ENCODE measurements at places on chromosomes 11 and 22.

DNA sequence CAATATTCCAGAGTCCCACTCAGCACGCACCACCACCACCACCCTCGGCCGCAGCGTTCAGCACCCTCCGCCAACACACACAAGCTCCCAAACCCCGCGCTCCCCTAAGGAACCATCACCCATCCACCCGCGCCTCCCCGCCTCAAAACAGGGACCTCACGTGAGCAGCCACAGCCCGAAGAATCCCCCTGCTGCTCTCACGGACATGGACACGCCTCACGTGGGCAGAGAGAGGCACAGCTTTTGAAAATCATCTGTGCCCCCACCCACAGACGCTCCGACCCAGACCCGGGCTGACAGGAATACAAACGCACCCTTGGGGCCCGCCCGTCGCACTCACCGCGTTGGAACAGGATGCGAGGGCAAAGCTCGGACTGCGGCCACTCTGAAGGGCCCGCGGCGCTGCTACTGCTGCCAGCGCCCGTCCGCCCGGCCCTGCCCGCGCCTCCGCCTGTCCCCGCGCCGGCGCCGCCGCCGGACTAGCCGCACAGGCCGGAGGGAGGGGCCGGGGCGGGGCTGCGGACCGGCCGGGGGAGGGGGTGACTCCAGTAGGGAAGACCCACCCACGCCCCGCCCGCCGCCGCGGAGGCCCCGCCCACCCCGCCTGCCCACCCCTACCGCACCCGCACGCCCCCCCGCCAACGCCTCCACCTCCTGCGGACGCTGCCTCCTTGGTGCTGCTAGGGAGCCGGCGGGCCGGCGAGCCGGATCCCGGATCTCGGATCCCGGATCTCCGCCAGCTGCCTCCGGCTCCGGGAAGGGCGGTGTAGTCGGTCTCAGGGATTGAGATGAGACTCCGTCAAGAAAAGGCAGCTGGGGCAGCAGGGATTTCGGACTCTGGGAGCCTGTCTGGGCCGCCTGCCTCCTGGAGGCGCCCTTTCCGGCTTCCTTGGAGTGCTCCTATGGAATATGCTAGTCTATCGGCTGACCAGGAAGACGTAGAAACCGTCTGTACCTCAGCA, at the start of gene TRIM3:
TSS of gene TRIM3 (minus strand) at position 491 of the 962 bp plus-strand sequence. CDS start 8,246 bp downstream, outside the sequence.
- DNase-seq = peak; percentile 62

- DNase-seq = no peak
Measured at GRCh38 chr22:22454997-22455396, 53.5 kb downstream of the ZNF280B start.

DNA sequence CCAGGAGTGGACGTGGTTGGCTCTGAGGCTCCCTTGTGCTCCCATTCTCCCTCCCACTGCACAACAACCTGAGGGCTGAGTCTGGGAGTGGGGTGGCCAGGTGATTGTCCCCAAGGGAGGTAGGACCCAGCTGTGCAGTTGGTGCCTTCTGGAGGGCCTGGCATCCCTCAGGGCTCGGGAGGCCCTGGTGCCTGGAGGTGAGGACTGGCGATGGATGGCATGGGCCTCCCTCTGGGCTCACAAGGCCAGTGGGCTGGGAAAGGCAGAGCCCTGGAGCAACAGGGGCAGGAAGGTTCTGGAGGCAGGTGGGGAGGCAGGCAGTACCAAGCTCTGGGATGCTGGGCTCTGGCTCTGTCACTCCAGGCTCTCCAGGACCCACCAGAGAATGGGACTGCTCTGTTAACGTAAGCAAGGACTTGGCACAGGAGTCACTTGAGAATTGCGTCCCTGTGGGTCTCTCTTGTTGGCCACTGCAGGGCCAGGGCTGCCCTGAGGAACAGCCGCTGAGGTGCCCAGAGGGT, 114.2 kb downstream of the KCNQ1OT1 start:
- DNase-seq = no peak

- no peak for DNase-seq
Measured at GRCh38 chr22:36311386-36312085, 58.6 kb downstream of the APOL1 start.

DNA sequence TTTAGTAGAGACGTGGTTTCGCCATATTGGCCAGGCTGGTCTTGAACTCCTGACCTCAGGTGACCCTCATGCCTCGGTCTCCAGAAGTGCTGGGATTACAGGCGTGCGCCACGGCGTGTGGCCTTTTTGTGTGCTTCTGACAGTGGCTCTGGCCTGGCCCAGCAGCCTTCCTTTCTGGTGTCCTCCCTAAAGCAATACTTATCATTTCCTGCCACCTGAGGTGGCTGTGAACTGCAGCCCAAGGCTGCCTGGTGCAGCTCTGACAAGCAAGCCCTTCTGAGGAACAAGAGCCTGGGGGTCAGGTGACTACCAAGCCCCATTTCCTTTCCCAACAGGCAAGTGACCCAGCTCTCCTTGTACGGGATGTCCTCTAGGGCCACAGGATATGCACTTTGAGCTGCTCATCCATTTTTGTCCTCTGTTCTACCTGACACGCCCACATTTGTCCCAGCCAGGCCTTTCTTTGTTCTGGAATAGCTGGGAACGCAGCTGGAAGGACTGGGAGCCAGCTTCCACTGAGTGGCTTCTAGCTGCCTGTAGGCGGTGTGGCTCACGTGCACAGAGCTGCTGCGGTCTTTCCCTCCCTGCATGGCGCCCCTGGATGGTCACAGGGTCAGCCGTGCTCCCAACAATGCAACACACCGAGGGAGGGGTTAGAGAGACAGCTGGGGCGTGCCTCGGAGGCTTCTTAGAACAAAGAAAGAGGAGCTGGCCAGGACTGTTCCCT, 12.3 kb upstream of the BID start:
- no peak for DNase-seq

GRCh38 chr11:14455648-14456430, 43.8 kb downstream of the COPB1 start:
- DNase-seq = no peak

- DNase-seq = no peak
Measured at GRCh38 chr11:111370902-111371578, 8.0 kb downstream of the POU2AF1 start.

GRCh38 chr22:50544746-50545253, 899 bp upstream of the KLHDC7B start:
- DNase-seq = no peak

- DNase-seq = no peak
Measured at GRCh38 chr11:110011595-110011994, 81.6 kb upstream of the ZC3H12C start.

- no peak for DNase-seq
Measured at GRCh38 chr22:39306456-39307361, 12.7 kb downstream of the RPL3 start.

DNA sequence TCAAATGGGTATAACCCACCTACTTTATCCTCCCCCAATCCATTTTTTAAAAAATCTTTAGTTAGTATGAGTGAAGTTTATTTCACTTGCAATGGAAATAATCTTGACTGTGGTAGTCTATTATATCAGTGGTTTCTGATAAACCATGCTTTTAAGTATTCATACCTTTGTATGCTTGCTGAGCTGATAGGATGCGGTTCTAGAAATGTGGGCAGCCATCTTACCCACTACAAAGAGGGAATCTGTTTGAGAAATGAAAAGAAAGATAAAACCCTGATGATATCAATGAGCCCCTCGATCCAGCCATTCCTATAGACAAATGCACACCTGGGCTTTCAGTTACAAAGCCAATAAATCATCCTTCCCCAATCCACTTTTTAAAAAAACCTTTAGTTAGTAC, 13.8 kb upstream of the PVALB start:
- DNase-seq = no peak

DNA sequence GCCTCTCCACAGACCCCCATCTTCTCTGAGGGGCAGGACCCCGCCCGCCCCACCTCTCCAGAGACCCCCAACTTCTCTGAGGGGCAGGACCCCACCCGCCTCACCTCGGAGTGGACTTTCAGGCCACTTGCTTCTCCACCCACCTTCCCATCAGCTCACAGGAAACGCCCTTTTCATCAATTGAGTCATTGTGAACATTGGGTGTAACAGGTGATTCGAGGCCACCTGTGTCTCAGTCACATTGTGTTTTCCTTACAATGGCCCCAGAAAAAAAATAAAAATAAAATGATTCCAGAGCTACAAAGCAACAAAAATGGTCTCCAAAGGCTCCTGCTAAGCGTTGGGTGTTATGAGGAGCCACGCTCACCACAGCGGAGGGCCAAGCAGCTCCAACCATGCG, 36.0 kb downstream of the BRD1 start:
- DNase-seq = no peak

- DNase-seq = no peak
Measured at GRCh38 chr11:73787051-73787642, 527 bp upstream of the MRPL48 start.

GRCh38 chr11:2945031-2945756, 16.0 kb upstream of the PHLDA2 start:
- DNase-seq = no peak

DNA sequence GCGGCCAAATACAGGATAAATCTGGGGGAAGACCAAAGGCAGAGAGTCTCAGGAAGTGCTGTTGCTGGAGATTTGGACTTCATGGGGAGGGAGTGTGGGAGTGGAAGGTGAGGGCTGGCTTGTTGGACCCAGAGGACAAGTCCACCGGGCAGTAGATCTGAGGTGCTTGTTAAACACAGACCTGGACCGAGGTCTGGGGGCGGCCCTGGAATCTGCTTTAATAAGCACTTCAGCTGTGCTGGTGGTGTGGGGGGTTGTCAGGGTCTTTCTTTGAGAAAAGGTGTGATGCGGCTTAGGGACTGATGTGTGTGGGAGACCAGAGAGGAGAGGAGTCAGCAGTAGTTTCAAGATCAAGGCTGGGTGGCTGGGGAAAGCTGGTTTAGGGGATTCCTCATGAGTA, 4.4 kb downstream of the TRMU start:
- DNase-seq = no peak

DNA sequence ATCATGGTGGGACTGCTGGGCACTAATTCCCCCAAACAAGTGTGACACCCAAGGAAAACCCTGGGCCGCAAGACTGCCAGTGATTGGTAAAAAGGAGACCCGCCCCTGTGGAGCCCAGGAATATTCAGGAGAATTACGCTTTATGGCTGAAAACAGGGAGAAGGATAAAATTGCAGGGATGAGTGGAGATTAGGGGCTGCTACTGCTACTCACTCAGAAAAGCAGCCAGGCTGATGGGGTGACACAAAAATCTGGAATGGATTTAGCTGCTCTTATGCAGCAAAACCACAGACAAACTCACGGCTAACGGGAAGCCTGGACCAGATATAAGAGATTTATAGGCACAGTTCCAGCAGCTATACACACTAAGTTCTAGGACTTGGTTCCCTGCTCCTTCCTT, 4.4 kb upstream of the FBXO3 start:
- no peak for DNase-seq

- no peak for DNase-seq
Measured at GRCh38 chr11:64234647-64235379, 429 bp downstream of the VEGFB start.

GRCh38 chr11:68935516-68936357, 32.0 kb downstream of the IGHMBP2 start:
- no peak for DNase-seq

- no peak for DNase-seq
Measured at GRCh38 chr11:69874984-69875624, 55.9 kb upstream of the FGF3 start.

- no peak for DNase-seq
Measured at GRCh38 chr11:8237453-8237852, 26.2 kb downstream of the LMO1 start.

- no peak for DNase-seq
Measured at GRCh38 chr11:95599959-95600586, 189.5 kb downstream of the FAM76B start.

DNA sequence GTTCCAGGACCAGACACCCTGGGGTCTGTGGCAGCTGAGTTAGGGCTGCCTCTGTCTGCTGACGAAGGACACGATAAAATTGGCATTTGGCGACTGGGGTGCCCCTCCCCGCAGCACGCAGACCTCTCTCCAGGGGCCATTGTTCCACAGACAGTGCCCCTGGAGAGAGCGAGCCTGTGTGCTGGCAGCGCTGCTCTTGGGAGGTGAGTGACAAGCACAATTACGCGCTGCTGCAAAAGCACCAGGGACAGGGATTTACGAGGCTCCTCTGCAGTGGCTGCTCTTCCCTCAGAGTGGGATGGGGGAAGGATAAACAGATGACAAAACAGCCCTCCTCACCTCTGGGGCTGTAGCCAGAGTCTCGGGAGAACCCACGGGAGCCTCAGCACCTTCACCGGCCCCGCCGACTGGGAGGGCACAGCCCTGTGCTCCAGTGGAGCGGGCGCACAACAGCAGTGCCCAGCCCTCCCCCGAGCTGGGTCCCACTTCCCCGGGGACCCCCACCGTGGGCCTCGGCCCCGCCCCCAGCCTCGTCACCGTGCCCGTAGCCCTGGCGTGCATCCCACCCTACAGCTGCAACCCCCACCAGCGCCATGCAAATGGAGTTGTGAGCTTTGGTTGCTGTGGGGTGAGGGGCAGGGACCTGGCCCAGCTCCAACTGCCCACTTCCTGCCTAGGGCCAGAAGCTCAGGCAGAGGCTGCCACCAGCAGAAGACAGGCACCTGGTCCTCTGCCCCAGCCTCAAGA, 19.6 kb downstream of the CHID1 start:
- no peak for DNase-seq

GRCh38 chr11:83282084-83282716, 4.0 kb downstream of the CCDC90B start:
- DNase-seq = no peak

- DNase-seq = no peak
Measured at GRCh38 chr22:24695561-24696511, 78.7 kb downstream of the PIWIL3 start.

DNA sequence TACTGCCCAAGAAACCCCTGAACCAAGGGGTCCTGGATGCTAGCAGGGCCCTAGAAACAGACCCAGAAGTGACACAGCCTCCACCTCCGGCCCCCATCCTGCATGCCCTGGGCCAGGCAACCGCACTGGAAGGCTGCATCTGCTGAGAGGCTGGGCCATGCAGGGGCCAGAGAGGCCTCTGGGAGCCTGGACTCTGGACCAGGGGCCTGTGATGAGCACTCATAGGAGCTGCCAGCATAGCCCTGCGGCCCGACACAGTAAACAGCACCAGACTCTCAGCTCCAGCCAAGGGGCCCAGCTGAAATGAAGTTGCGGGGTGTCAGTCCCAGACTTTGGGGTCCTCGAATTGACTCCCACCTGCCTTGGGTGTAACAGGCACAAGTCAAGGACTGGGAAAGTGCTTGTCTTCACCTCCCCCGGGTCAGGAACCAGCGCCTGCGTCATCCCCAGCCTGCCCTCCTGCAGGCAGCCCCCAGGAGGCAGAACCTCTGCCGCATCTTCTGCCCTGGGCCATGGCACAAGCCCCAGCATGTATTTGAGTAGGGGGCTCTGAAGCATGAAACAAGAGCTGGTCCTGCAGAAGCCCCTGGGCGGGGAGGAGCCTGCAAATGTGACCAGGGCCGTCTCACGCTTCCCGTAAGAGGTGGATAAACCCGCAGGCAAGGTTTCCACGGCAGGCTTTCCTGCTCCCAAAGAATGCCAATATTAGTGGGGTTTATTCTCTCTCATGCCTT, 25.2 kb upstream of the CCND1 start:
- no peak for DNase-seq

DNA sequence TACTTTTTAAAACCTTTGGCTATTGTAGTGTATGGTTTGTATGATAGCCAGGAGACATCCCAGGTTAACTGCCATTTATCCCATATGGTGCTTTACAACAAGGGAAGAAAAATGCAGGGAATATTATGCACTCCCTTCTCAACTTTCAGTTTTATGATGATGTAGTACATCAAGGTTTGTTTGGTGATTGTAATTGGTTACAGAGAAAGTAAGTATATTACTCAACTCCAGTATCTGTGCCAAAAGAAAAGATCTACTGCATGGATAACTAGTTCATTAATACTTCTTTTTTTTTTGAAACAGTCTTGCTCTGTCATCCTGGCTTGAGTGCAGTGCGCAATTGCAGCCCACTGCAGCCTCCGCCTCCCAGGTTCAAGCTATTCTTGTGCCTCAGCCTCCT, 65.3 kb downstream of the BCL2L13 start:
- no peak for DNase-seq
